Uterus (tissue), 4 donors: ENCODE measurements at places on chromosomes 3 and 15. TPM values are rescaled to one million over a fixed set of nuclear protein-coding genes. Genes with fewer than 3 reads are reported as not detected.

- no peak for DNase-seq
Observed at GRCh38 chr15:62119227-62119864, 45.7 kb downstream of the C2CD4B start.

Gene LMLN
- 5.9 TPM for total RNA-seq

Gene PDIA5
- total RNA-seq = 38.1 TPM

DNA sequence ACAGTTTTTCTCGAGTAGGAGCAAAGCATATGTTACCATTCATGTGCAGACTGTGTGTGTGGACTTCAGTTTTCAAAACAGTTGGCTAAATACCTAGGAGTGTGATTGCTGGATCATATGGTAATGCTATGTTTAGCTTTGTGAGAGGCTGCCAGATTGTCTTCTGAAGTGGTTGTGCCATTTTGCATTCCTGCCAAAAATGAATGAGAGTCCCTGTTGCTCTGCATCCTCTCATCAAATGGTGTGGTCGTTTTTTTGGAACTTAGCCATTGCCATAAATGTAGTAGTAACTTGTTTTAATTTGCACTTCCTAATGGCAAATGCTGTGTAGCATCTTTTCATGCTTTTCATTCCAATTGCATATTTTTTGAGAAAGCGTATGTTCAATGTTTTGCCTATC is 77.2 kb upstream of the NDN start:
- DNase-seq = no peak

Gene CD200R1
- total RNA-seq = 5.7 TPM

- no peak for DNase-seq
Observed at GRCh38 chr15:79190093-79190492, 92.4 kb upstream of the ANKRD34C start.
